GM23338 (cell line): ENCODE measurements at places on chromosomes 3 and 15. TPM values are rescaled to one million over a fixed set of nuclear protein-coding genes. Genes with fewer than 3 reads are reported as not detected.

- H3K4me3 ChIP-seq = peak overlapping the region; percentile 100
- H3K4me1 ChIP-seq = peaks cover 6% of the 10 kb centered on the region
- H3K27ac ChIP-seq = peak overlapping the region; percentile 96
- H3K36me3 ChIP-seq = 0 out of 2 replicates have a peak, but pooled peaks cover 10% of the 10 kb centered on the region
These were observed 401 bp downstream of the SEC11A start for GRCh38 chr15:84715441-84716035.

The SLC2A2 gene
- not detected in 2 replicates for total RNA-seq

DNA sequence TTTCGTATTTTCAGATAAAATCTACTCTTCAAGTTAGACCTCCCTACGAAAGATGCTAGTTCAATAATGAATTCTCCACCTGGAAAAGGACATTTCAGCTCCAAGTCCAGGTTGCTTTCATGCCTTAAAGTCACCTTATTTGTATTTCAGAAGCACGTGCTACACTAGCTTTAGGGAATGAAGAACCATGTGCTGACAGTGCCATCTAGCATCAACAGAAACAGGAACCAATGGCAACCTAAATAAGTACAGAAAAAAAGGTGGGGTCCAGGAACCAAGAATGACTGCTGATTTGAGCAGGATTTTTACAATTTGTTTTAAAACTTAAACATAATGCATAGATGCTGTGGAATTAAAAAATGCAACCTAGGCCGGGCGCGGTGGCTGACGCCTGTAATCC lies 77.6 kb upstream of the SNRPN start:
- no peaks in the 10 kb centered on the region for H3K36me3 ChIP-seq
- peak; percentile 64 for DNase-seq
- H3K4me3 ChIP-seq = no peak overlapping the region
- no peak overlapping the region for H3K27ac ChIP-seq
- H3K27me3 ChIP-seq = no peaks in the 10 kb centered on the region
- H3K4me1 ChIP-seq = peaks cover 11% of the 10 kb centered on the region

The GCSAM gene
- total RNA-seq = not detected in 2 replicates

- no peaks in the 10 kb centered on the region for H3K36me3 ChIP-seq
- DNase-seq = no peak
- no peak overlapping the region for H3K4me3 ChIP-seq
- no peaks in the 10 kb centered on the region for H3K27me3 ChIP-seq
These were observed 211.8 kb downstream of the CHST2 start for GRCh38 chr3:143331350-143331749.

GRCh38 chr15:47675735-47676134 lies 41.6 kb upstream of the SEMA6D start:
- peak; percentile 16 for DNase-seq
- H3K36me3 ChIP-seq = no peaks in the 10 kb centered on the region
- H3K27me3 ChIP-seq = no peaks in the 10 kb centered on the region
- no peak overlapping the region for H3K4me3 ChIP-seq

DNA sequence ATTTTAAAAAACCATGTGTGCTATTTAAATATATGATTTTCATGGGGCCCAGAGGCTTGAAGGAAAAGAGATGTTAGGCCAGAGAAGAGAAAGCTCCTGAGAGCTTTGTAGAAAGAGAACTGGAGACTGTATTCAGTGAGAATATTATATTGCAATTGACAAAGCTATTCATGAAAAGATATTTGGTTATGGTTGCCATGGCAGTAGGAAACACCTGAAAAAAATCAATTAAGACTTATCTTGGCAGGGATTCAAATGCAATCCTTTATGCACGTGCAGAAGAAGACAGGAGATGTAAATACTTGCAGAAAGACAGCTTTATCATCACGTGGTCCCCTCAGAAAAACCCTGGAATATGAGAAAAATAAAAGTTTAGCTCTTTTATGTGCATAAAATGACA lies 636.0 kb upstream of the TBL1XR1 start:
- no peaks in the 10 kb centered on the region for H3K36me3 ChIP-seq
- no peak overlapping the region for H3K27ac ChIP-seq
- no peaks in the 10 kb centered on the region for H3K4me1 ChIP-seq
- H3K4me3 ChIP-seq = no peak overlapping the region

The NR2E3 gene
- 0.62 and 1.3 TPM in 2 replicates for total RNA-seq

The SEMA3G gene
- total RNA-seq = 2.2 and 2.5 TPM in 2 replicates

DNA sequence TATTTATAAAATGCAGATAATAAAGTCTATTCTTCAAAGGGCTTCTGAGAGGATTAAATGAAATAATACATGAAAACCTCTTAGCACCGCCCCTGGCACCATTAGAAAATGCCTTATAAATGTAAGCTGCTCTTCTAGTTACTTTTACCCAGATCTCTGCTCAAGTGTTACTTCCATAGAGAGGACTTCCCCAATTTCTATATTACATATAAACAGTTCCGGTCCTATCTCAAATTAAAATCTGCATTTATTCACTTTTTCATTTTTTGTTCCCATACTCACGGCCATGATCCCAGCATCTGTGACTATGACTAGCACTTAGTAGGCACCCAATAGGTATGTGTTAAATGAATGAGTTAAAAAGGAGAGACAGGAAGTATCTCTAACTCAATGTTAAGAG lies 890.9 kb upstream of the CFAP20DC start:
- no peak for DNase-seq
- H3K36me3 ChIP-seq = no peaks in the 10 kb centered on the region
- no peak overlapping the region for H3K27ac ChIP-seq
- H3K27me3 ChIP-seq = no peaks in the 10 kb centered on the region

DNA sequence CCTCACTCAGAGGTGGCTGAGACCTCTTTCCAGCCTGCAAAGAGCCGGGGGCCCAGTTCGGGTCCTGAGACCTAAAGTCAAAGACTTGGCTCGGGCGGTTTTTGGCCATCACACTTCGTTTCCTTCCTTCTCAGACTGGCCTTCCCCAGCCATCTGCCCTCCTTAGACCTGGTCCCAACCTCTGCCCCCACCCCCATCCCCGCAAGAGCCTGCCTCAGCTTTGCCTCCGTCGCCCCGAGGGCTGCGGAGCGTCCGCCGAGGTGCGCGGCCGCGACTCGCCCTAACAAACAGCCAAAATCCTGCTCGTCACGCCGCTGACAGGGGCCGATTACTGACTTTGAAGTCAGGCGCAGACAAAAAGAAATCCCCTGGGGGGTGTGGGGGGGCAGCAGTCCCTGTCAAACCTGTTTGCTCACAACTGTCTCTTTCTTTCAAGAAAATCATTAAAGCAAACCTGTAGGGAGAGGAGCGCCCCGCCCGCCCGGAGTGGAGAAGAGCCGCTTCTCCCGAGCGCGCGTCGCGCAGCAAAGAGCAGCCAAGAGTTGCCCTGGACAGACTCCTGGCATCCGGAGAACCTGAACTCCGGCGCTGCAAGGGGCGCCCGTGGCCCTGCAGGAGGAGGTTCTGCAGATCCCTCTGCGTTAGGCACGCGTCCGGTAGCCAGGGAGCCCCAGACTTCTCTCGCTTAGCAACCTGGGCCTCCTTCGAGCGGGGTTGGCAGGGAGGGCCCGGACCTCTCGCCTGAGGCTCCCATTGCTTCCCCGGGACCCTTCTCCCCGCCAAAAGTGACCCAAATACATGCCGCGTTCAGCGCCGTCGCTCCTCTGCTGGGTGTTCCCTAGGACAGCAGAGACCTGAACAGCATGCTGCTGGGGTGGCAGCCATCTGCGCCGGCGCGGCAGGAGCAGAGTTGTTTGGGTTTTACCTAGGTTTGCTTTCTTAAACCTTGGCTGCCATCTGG lies 4.5 kb downstream of the SOX14 start:
- H3K4me1 ChIP-seq = peaks cover 66% of the 10 kb centered on the region
- peak overlapping the region; percentile 49 for H3K4me3 ChIP-seq
- peak; percentile 74 for DNase-seq
- H3K36me3 ChIP-seq = no peaks in the 10 kb centered on the region
- peaks cover 99% of the 10 kb centered on the region for H3K27me3 ChIP-seq
- H3K27ac ChIP-seq = no peak overlapping the region
